AG09319 (cell line): ENCODE measurements at places on chromosomes 16 and 17.

DNA sequence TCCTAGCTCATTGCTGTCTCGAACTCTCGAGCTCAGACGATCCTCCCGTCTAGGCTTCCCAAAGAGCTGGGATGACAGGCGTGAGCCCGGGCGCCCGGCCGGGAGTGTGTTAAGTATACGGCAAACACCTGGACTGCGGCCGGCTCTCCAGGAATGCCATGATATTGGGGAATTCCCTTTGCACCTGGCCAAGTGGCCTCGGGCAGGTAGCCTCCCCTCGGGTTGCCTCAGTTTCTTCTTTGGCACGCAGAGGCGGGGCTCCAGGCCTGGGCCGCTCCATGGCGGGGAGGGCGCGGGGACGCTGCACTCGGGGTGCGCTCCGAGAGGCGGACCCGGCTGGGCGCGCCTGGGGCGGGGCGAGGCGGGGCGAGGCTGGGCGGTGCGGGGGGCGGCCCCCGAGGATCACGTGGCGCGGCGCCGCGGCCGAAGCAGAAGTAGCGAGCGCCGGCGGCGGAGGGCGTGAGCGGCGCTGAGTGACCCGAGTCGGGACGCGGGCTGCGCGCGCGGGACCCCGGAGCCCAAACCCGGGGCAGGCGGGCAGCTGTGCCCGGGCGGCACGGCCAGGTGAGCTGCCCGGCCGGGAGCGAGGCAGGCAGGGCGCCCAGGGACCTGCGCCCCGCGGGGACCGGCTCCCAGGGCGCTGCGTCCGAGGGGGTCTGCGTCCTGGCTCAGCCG is at the start of gene PLCG2:
TSS of gene PLCG2 (plus strand) at position 431 of the 675 bp plus-strand sequence. CDS start 6,699 bp downstream, outside the sequence.
- DNase-seq = no peak

DNA sequence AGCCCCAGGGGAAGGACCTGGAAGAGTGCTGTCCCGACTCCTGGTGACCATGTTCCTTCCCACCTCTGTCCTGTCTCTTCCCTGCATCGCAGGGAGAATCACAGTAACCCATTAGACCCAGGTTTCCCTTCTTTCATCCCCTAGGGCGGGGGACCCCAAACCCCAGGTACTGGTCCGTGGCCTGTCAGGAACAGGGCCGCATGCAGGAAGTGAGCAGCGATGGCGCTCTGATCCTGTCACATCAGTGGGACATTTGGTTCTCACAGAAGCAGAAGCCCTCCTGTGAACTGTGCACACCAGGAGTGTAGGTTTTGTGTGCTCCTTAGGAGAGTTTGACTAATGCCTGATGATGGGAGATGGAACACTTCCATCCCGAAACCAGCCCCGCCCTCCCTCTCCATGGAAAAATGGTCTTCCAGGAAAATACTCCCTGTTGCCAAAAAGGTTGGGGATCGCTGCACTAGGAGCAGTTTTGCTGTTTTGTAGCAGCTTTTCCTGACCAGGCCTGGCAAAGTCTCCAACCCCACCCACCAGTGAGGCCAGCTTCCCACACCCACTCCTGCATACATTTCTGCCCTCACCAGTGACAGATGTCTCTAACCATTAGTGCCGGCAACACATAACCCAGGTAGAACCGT is 10.5 kb downstream of the MNT start:
- DNase-seq = no peak

DNA sequence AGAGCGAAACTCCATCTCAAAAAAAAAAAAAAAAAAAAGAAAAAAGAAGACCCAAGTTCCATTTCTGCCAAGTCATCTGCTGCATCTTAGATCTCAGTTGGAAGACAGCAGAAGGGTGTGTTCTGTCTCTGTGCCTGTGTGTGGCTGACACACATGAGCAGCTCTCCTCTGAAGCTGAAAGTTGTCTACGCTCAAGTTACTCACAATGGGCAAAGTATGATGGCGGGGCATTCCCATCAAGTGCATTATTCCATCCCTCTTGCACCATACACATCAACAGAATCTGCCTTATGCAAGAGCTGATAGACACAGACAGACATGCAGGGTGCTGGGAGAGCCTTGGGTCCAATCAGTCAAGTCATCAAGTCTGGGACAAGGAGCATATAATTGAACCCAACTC is 402.2 kb downstream of the XYLT1 start:
- no peak for DNase-seq

- DNase-seq = no peak
These were observed 782 bp downstream of the FAM83G start for GRCh38 chr17:19003543-19004420.

DNA sequence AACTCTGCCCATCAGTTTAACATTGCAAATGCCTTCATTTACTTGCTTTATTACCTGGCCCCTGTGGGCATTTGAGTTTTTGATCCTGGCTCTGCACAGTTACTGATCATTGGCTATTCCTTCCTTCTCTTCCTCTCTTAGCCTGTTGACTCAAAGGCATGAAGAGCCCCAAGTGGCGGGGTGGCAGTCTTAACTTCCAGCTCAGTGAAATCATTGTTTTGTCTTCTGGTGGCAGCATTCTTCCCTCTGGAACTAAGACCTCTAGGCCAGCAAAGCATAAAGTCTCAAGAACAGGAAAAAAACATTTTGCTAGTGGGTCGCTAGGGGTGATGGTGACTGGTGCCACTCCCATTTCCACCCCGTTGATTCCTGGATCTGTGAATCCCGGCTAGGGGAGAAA is 52.3 kb upstream of the MRTFB start:
- DNase-seq = no peak

GRCh38 chr17:48540213-48540612 is 4.7 kb downstream of the HOXB2 start:
- no peak for DNase-seq

GRCh38 chr16:28188085-28188916 is 23.5 kb downstream of the XPO6 start:
- no peak for DNase-seq

- no peak for DNase-seq
These were observed 1.6 kb downstream of the MYO1C start for GRCh38 chr17:1490643-1491442.

GRCh38 chr16:86322806-86323205 is 187.5 kb upstream of the FOXF1 start:
- no peak for DNase-seq

DNA sequence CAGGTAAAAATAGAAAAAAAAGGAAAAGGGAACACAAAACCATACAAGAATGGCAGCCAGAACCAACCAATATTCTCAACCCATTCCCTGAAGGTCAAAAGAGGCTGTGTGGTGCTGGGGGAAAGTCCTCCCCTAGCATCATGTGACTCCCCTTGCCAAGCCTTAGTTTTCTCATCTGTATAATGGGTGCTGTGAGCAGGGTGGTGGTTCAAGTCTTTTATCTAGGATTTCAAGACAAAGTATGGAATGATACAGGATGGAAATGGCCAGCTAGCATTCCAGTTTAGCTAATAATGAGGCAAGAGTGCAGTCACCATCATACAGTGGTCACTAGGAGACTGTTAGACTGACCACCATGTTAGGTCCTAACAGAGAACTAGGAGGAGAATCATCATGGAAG is 20.7 kb downstream of the PSMB3 start:
- no peak for DNase-seq

DNA sequence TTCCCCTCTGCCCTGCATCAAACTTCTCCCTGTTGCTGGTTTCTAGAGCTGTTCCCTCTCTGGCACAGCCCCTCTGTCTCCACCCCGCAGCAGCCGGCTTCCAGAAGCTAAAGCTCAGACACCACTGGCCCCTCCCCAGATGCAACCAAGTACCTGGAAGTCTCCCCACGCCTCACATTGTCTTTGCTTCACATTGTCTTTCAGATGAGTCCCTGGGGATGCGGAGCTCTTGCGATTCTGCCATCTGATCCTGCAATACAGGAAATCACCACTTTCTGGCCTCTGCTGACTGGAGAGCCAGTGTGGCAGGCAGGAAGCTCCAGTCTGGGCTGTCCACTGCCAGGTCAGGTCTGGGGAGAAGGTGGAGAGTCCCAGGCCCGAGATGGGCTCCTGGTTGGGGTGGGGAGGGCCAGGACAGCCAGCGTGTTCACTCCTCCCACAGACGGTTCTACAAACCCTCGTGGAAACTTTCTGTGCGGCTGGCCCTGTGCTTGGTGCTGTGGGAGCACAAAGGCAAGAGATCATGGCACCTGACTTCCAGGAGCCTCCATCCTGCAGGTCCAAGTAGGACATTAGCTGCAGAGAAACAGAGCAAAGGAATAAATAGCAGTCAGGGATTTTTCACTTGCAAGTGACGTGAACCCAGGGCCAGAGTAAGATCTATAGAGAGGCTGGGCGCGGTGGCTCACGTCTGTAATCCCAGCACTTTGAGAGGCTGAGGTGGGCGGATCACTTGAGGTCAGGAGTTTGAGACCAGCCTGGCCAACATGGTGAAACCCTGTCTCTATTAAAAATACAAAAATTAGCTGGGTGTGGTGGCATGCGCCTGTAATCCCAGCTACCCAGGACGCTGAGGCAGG is 47.9 kb upstream of the MAP3K14 start:
- no peak for DNase-seq

- no peak for DNase-seq
These were observed 85.1 kb downstream of the TNFRSF13B start for GRCh38 chr17:16886655-16887322.

DNA sequence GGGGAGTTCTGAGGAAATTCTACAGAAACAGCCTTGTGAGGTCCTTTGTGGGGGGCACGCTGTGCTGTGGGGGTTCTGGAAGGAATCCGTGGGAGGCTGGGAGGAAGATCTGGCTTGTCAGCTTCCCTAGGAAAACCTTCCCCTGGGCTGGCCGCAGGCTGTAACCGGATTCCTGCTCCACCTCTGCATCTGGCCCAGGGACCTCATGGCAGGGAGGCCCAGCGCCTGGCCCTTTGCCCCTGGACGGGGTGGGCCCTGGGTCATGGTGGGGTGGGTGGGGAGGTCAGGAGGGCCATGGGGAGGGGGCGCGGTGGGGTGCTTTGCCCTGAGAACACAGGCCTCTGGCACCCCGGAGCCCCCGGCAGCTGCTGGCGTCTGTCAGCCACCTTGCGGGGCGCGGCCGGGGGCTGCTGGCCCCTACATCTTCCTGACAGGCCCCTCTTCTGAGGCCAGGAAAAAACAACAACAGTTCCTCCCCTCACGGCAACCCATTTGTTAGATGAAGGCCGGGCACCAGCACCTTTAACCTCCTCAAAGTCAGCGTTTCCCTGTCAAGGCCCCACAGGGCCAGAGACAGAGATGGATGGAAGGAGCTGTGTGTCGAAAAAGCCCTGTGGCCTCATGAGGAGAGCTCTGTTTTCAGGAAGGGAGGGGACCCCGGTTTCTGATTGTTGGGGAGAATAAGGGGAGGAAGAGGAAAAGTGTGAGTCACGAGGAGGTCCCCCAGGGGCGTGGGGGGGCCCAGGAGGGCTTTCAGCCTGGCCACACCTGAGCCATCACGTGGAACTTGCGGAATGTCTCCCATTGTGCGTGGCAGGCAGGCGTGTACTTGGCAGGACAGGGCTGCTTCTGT is 3.6 kb upstream of the MEOX1 start:
- no peak for DNase-seq

DNA sequence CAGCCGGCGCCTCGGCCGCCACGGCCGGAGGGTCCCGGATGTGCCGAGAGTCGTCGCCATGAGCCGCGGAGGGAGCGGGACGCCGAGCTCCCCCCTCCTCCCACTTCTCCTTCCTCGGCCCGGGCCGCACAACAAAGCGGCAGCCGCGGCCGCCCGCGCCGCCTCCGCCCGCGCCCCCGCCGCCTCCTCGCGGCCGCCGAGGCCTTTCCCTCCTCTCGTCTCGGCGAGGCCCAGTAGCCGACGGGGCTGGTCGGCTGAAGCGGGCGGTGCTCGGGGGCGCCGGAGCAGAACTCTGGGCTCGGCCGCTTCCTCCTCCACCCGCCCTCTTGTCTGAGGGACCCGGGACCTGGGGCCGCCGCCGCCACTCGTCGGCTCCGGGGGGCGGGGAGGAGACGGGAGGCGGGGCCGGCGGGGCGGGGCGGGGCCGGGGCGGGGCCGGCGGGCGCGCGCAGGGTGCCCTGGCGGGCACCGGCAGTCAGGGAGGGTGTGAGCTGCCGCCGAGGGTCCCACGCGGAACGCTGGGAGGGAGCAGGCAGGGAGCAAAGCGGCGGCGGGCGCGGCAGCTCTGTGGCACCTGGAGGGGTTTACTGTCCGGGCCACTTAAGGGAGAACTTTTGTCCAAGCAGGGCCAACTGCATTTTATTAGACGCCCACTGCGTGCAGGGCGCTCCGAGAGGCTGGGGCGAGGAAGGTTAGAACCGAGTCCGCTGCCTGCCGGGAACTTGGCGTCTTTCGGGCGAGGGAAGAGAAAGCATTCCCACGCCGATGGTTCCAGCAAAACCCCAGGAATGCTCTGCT is at the start of gene SMURF2:
TSS of gene SMURF2 (minus strand) at position 332 of the 798 bp plus-strand sequence. CDS start 427 bp downstream, outside the sequence.
- no peak for DNase-seq

DNA sequence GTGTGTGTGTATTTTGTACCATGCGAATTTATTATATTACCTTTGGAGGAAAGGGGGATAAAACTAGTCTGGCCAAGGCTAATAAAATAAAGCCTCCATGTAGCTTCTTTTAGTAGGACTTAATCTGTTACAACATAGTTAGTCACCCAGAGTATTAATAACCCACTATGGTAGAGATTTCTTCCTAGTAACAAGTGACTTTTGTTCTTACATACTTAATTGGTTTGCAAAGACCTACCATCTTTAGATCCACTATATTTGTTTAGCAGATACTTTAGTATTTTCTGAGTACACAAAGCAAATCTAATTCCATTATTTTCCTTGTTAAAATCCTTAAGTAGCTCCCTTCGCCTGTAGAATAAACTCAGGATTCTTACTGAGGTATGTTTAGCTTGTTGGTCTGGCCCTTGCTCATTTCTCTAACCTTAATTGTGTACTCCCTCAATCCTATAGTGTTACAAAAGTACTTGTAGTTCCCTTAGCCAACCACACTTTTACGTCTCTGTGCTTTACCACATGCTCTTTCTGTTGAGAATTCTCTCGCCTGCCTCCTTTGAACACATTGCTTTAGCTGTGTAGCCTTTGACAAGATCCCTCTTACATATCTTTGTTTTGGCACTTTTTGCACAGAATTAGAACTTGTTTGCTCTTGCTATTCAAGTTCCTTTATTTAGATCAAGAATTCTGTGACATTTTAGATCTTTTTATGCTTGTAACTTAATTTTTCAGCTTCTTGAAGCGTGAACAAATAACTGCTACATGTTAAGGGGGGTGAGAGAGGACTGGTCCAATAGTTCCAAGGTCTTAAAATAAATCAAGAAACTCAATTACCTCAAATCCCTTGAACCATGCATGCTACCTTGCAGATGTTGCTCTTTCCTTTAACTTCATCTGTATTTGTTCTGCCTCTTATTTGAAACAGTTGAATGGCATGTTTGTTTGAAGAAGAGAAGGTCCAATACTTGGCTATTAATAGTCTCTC is 23.8 kb downstream of the CLTC start:
- no peak for DNase-seq

GRCh38 chr17:70791748-70792443 is 622.6 kb downstream of the KCNJ2 start:
- DNase-seq = no peak

DNA sequence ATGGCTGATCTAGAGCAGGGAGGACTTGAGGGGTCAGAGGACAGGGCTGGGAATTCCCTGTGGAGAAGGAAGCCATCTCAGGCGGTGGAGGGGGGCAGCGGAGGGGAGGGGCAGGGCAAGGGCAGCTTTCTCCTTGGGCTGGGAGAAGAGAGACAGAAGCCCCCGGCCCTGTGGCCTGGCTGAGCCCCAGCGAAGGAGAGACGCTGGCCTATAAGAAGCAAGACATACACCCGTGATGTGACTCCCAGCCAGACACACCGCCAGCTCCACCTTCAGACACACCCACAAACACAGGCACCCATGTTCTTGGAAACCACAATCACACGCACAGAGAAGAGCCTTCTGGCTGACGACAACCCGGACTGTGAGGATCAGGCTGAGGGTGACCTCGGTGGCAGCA is 10.0 kb downstream of the TRPV3 start:
- DNase-seq = no peak
